Kidney (tissue), 22 donors: ENCODE measurements at places on chromosomes 1 and 21.
A peak's percentile ranks its signal among the peaks of the same experiment; 100 is the strongest.

- DNase-seq = no peak
Observed at GRCh38 chr21:27677546-27677945, 710.7 kb upstream of the ADAMTS5 start.

DNA sequence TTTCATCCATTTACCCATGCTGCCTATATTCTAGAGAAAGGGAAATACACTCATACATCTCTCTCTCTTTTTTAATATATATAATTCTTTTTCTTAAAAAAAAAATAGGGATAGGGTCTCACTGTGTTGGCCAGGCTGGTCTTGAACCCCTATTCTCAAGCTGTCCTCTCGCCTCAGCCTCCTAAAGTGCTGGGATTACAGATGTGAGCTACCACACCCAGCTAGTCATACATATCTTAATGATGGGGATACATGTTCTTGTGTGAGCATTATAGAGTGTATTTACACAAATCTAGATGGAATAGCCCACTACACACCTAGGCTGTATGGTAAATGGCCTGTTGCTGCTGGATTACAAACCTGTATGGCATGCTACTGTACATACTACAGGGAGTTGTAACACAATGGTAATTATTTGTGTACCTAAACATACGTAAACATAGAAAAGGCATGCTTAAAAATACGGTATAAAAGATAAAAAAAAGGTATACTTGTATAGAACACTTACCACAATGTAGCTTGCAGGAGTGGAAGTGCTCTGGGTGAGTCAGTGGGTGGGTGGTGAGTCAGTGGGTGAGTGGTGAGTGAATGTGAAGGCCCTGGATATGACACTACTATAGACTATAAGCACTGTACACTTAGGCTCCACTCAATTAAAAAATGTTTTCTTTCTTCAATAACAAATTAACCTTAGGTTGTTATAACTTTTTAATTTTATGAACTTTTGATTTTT lies 72.9 kb downstream of the IVNS1ABP start:
- DNase-seq = no peak

DNA sequence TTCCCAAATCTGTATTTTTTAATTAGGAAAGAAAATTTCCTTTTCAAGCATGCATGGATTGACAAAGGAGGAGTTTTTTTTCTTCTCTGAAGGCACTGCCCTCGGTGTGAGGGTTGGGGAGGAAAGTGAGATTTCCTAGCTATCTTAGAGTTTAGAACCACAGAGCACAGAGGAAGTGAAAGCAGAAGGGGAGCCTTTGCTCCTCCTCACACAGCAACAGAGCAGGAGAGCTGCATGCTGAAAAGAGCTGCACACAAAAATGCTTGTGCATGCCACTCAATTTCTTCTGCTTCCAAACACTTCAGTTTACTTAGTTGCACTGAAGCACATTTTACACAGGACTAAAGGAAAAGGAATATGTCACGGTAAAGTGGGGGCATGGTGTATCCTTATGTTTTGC lies 308.1 kb downstream of the GPATCH2 start:
- DNase-seq = no peak

DNA sequence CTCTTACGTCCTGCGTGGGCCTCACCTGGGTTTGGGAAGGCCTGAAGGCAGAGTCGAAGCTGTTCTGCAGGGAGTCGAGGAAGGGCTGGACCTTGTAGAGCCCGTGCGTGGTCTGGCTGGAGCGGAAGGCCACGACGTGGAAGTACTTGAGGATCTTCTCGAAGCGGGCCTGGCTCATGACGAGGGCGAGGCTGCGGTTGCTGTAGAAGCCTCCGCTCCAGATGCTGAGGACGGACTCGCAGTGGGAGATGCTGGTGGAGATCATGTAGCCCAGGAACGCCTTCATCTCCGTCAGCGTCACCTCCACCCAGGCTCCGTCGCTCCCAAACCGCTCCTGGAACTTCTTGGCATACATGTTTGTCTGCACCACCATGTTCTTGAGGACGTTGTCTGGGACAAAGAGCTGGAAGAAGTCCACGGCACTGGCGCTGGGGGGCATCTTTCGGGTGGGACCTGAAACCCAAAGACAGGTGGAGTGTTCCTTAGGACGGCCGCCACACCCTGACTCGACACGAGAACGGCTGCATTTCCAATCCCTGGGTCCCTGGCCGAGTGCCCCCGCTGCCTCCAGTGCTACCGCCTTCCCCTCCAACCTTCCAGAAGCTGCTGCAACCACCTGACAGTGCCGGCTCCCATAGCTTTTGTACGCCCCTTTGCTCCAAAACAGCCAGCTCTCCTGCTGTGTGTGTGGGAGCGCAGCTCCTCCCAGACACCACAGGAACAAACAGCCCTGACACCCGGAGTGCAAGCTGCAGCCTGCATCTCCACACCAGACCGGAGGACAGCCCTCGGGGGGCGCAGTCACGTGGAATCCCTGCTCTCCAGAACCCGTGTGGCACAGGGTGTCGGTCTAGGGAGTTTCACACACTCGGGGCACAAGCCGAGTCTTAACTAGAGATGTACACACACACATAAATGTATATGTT lies 69.0 kb downstream of the PGBD5 start:
- no peak for DNase-seq

- DNase-seq = no peak
Observed at GRCh38 chr1:233025157-233025556, 74.7 kb downstream of the NTPCR start.

- no peak for DNase-seq
Observed at GRCh38 chr21:45339421-45340402, 52.0 kb upstream of the POFUT2 start.

DNA sequence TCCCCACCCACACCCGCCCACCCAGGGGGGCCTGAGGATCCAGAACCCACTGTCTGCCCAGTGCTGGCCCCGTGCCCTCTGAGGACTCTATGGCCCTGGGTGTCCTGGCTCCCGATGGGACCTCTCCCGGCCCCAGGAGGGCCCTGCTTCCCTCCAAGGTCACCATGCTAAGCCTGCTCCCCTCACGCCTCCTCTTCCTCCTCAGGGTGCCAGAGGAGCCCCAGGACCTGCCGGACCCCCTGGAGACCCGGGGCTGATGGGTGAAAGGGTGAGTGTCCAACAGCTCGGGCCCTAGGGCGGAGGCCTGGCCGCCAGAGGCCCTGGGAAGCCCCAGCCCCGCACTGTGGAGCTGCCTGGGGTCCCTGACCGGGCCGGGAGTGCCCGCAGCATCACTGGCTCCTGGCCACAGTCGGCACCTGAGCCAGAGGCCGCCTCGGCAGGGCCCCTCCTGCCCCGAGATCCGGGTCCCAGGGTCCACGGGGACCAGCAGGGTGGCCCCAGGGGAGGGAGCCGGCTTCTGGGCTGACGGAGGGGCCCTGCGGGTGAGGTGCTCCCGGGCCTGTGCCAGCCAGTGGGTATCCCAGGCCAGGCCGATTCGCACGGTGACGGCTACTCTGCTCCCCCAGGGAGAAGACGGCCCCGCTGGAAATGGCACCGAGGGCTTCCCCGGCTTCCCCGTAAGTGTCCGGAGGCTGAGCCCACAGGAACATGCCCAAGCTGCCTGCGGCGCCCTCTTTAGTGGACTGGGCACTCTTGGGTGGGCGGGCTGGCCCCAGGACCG lies 16.1 kb downstream of the COL6A1 start:
- peak; percentile 26 for DNase-seq

DNA sequence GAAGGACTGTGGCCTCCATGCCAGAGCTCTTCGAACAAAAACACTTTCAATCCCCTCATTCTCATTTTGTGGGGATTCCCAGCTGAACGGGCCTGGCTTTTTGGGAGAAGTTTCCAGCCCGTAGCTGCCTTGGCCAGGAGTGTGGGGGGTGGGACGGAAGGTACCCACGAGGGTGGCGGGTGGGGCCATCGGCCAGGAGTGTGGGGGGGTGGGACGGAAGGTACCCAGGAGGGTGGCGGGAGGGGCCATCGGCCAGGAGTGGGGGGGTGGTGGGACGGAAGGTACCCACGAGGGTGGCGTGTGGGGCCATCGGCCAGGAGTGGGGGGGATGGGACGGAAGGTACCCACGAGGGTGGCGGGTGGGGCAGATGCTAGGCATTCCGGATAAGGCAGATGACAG lies 71.7 kb upstream of the ZBTB18 start:
- DNase-seq = no peak

DNA sequence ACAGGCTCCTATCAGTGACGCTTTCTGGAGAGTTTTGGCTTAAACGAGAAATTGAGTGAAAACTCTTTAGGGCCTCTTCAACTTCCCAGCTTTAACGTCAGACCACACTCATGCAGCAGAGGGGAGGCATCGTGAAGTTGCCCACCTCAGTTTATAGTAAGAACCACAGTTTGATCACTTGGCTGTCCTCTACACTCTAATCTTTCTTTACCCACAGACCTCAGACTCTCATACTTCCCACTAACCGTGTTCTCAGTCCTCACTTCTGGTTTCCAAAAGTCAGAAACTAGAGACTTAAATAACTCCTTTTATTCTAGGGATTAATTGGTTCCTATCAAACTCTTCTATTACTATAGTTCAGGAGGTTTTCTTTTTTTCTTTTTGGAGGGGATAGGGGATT lies 302.2 kb downstream of the NTNG1 start:
- DNase-seq = no peak

GRCh38 chr1:111174070-111174469 lies 26.4 kb downstream of the DENND2D start:
- DNase-seq = no peak
